ENCODE measurements at places on chromosomes 16 and 17.

DNA sequence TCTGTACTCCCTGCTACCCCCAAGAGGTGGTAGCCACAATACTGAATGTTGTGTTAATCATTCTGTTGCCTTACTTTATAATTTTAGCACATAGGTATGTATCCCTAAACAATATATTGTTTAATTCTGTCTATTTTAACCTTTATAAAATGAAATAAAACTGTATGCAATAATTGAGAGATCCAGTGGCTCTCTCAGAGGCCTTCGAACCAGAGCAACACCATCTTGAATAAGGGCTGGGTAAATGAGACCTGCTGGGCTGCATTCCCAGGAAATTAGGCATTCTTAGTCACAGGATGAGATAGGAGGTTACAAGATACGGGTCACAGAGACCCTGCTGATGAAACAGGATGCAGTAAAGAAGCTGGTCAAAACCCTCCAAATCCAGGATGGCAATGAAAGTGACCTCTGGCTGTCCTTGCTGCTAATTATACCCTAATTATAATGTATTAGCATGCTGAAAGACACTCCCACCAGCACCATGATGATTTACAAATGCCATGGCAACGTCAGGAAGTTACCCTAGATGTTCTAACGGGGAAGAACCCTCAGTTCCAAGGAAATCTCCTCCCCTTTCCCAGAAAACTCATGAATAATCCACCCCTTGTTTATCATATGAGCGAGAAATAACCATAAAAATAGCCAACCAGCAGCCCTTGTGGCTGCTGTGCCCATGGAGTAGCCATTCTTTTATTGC, 2.0 kb upstream of the CANT1 start:
- DNase-seq = no peak

DNA sequence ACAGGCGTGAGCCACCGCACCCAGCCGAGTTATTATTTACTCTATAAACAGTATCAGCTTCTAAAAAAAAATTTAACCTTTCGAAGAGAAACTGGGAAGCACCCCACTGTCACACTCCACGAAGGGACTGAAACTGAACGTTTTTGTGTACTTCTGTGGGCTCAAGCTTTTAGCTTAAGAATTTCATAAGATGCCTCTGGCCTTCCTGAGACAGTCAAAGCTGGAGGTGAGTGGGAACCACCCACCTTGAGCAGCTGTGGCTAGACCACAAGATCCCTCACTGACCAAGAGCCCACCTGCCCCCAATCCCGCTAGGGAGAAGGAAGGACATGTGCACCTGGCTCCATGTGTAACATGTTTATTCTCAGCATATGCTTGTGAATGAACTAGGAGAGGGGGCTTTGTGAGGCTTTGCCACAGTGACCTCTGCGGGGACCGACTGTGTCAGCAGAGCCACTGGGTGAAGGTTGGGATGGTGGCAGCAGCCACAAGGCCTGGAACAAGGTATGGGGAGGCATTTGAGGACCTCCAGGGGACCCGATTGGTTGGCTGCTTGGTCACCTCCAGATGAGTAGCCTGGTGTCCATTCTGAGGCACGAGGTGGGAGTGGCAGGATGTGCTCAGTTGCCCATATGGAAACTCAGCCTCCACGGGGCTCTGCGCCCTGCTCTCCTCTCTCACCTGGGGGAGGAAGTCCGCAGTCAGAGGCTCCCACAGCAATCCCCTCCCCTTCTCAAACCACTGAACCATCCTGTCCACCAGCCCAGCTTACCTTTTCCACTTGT, 4.8 kb downstream of the DPEP3 start:
- DNase-seq = no peak

DNA sequence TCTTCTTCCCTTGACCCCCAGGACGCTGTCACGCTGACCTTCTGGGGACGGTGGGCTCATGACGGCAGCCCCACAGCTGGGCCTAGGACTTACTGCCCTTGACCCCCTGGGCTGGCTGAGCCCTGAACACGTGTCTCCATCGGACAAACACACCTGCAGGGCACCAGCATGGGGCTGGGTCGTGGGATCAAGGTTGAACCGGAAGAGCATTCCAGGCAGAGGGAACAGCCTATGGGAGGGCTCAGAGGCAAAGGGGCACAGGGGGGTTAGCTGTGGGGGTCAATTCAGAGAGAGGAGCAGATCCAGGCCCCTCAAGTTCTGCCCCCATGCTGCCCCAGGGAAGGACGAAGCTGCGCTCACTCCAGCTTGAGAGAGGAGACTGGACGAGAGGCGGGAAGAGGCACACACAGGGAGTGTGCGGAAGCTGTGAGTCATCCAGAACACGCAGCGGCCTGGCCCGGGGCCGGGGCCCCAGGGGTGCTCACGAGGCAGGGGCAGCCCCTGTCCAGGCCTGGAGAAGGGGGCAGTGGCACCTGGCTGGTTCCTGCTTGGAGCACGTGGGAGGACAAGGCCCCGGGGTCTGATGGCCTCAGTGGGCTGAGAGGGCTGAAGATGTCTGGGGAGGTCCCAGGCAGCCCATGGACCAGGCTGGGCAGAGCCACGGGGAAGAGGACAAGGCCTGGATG, 9.9 kb downstream of the SSTR5 start:
- DNase-seq = no peak

- DNase-seq = no peak
Measured at GRCh38 chr16:89691986-89692569, 5.6 kb downstream of the CDK10 start.

DNA sequence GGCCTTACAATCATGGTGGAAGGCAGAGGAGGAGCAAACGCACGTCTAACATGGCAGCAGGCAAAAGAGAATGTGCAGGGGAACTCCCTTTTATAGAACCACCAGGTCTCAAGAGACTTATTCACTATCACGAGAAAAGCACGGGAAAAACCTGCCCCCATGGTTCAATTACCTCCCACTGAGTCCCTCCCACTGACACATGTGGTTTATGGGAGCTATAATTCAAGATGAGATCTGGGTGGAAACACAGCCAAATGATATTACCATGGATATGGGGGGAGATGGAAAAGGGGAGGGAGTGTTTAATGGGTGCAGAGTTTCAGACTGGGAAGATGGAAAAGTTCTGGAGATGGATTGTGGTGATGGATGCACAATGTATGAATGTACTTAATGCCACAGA, 23.0 kb downstream of the TEKT5 start:
- DNase-seq = no peak

GRCh38 chr16:84237994-84238750, 1.6 kb downstream of the KCNG4 start:
- DNase-seq = no peak

- DNase-seq = no peak
Measured at GRCh38 chr16:144797-145252, 6.4 kb upstream of the NPRL3 start.

DNA sequence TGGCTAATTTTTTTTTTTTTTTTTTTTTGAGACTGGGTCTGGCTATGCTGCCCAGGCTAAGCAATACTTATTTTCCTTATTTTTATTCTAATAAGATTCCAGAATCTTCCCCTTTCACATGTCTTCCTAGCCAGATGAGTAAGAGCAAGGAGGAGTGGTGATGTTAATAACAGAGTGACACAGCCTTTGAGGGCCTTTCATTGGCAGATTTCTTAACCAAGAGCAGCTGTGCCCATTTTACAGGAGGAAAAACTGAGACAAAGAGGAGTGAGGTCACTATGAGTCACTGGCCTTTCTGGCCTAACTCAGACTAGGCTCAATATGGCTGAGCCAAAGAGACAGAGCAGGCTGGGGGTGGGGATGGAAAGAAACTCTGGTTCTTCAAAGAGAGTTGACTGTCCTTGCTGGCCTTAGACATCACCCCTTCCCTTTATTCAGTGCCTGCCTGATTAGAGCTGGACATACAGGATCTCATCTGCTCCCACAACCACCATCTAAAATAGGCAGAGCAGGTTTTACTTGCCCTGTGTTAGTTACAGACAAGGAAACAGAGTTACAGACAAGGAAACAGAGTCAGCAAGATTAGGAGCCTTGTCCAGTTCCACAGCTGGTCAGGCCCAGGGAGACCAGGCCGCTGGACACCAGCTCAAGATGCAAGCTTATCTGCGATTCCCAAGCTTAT, 50.0 kb upstream of the TOB1 start:
- no peak for DNase-seq

GRCh38 chr17:44193326-44194084, 6.2 kb downstream of the ATXN7L3 start:
- DNase-seq = no peak

- no peak for DNase-seq
Measured at GRCh38 chr17:7807206-7807605, 26.8 kb upstream of the KDM6B start.

DNA sequence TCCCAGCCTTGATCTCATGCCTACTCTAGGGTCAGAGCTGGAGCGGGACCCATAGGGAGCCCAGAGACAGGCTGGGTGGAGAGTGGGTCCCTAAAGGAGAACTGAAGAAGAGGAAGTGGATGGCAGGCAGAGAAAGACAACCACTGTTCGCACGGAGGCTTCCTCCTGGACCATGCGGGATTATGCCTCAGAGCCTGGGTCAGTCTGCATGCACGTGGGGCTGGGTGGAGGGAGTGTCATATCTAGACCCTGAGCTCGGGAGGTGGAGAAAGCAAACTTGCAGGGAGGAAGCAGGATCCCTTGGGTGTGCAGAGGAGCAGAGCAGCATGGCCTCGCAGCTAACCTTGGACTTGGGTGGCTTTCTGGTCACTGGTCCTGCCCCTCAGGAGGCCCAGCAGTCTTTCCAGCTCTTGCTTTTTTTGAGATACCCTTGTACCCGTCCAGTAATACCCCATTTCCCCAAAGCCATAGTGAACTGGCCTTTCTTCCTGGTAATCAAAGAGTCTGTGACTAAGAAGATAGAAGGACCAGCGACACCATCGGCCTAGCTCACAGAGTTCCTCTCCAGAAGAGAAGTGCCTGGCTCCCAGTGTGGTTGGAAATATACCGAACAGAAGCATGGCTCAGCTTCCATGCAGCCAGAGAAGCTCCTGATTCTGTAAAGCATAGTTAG, 344.2 kb downstream of the CPPED1 start:
- no peak for DNase-seq

DNA sequence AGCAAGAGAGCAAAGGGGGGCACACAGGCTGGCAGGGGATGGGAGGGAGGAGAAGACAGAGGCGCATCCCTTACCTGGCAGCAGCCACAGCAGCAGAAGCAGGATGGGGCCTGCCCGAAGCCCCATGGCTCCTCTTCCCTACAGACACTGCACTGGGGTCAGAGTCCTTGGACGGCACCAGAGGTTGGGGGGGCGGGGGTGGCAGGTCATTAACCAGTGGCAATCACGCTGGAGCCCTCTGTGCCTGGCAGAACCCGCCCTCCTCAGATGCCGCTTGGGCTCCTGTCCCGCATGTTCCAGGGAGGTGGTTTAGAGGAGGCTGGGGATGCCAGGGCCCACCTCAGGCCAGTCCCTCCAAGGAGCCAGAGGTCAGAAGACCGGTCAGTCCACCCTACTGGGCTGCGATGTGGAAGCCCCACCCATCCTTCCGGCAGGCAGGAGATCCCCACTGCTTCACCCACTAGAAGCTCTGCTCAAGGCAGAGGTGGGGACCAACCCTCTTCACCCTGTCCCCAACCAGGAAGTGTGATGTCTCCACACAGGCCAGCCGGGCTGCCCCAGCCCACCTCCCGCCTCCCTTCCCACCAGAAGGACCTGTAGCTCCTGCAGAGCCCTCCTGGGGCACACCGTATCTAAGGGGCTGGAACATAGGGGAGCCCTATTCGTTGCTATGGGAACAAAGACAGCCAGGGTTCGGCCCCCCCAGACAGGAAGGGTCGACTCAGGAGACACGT, 11.7 kb downstream of the ZG16B start:
- no peak for DNase-seq

- no peak for DNase-seq
Measured at GRCh38 chr17:36933512-36934143, 3.6 kb upstream of the LHX1 start.

DNA sequence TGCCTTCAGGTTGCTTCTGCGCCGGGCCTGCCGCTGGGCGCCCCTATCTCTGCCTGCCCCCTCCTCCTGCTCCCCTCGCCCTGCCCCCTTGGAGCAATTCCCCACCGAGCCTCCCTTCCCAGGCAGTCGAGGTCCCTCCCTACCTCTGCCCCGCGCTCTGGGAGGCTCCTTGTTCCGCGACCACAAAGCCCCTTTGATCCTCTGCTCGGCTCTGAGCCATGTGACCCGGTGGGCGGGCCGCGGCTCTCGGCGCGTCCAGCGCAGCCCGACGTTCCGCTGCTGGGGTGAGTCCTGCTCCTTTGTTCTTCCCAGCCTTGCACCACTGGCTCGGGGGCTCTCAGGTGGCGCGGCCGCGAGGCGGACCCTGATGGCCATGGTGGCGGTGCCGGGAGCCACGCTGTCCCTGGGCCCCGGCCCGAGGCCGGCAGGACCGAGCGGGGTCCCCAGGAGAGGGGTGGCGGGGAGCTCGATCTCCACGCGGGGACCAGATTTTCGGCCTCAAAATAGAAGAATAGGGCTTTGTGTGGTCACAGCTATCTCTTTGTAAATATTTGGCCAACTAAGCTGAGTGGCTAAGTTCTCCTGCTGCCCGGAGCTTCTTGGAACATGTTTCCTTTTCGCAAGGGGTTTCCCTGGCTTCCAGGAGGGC, 310.6 kb downstream of the SEC14L1 start:
- DNase-seq = peak; percentile 92

GRCh38 chr17:12510535-12510934, 155.2 kb upstream of the MYOCD start:
- no peak for DNase-seq

GRCh38 chr16:51759999-51760398, 608.9 kb upstream of the SALL1 start:
- no peak for DNase-seq

- no peak for DNase-seq
Measured at GRCh38 chr16:23269248-23269953, 32.7 kb upstream of the SCNN1B start.

- DNase-seq = no peak
Measured at GRCh38 chr16:85908444-85908843, 9.5 kb downstream of the IRF8 start.

DNA sequence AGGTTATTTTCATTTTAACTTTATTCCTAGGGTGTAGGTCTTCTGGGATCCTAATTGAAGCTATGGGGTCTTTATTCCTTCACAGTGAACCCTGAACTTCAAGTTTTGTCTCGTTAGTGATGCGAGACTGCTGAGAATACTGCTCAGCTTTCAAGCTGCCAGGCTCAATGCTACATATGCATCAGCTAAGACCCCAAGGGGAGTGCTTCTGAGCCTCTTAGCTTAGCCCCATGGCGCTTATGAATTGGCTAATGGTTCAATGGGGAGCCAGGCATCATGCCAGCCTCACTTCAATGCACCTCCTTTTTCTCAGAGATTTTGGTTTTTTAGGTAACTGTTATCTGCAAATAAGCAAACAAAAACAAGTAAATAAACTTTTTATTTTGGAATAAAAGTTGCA, 94.1 kb upstream of the SIAH1 start:
- DNase-seq = no peak

Measured in neuronal stem cell (in vitro differentiated cells).